D721Med (cell line): ENCODE measurements at places on chromosomes 1 and 21.

DNA sequence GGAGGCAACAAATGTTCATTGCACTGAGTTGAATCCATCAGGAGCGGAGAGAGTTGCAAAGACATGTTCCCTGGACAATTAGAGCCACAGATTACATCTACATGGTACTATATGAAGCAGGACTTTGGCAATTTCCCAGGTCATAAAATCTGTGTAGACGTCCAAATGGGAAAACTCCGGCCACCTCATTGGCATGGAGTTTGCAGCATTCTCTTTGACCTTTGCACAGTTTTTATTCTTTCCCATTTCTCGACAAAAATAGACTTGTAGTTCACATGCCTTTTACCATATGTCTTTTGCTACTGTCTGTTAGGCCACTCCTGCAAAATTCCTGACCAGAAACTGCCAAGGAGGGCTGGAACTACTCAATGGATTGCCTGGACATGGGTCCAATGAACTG, 48.2 kb downstream of the UBE2T start:
- no peak for DNase-seq

- no peak for DNase-seq
These were observed 266.6 kb upstream of the C1orf174 start for GRCh38 chr1:4166713-4167112.

GRCh38 chr1:94542088-94542870, 720 bp upstream of the F3 start:
- no peak for DNase-seq

- no peak for DNase-seq
These were observed 41.3 kb downstream of the PRDM15 start for GRCh38 chr21:41837756-41838297.

DNA sequence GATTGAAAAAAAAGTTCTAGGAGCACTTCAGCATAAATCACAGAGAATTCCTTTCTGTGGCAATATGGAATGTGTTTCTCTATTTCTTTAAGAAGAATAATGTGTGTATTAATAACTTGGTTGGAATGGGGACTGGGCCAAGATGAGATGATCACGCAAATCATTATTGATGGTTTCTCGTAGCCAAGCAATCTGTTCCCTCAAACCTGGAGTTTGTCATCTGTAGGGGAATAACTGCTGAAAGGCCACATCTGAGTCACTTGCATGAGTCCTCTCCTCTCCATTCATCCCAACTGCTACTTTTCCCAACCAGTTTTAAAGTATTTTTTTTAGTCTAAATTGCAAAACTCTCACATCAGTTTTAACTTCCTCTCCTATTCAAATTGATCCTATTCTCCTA, 480.4 kb downstream of the PLPP3 start:
- DNase-seq = no peak

DNA sequence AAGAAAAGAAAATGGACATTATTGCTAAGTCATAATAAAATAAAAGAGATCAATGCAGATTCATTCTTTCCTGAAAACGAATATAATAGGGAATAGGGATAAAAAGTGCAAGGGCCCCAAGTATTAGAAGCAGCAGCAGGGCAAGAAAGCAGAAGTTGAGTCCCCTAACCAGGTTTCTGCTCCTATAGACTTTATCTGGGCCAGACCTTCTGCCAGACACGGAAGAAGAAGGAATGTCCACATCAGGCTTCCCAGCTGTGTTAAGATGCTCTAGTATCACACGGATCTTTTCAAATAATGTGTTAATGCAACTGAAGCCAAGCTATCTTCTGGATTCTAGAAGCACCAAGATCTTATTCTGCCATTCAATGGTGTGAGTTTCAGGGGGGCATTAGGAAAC, 26.9 kb downstream of the CD244 start:
- DNase-seq = no peak

- no peak for DNase-seq
These were observed 55.4 kb downstream of the KCNAB2 start for GRCh38 chr1:6100861-6101783.

- no peak for DNase-seq
These were observed 84.9 kb downstream of the VPS26C start for GRCh38 chr21:37182222-37182621.

DNA sequence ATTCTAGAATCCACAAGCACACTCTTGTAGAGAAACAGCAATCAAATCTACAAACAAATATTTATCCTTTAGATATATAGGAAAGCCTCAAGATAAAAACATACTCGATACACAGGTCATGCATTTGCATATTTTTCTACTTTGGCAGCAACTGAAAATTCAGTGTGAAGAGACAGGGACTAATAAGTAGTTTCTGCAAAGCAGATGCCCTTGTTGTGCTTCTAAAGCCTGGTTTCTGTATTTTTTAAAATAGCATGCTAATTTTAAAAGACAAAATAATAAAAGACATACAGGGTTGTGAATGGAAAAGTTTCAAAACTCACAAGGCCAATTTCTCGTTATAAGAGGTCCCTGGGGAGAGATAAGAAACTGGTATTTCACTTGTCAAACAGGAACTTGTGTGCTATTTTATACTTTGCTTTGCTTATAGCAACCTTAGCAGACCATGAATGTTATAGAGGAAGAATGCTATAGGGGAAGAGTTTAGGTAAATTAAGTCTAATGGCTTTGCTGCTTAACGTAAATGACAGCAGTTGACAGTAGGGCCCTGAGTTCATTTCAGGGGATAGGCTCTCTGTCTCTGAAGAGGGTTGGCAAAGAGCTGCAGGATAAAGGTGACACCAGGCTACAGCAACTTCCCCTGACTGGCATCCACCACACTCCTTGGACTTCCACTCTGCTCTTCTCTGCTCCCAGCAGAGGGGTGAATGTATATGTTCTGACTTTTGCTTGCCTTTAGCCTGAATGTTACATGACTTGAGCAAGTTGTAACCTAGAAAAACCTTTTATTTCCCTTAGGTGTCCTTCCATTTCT, 9.4 kb upstream of the RGS13 start:
- no peak for DNase-seq

DNA sequence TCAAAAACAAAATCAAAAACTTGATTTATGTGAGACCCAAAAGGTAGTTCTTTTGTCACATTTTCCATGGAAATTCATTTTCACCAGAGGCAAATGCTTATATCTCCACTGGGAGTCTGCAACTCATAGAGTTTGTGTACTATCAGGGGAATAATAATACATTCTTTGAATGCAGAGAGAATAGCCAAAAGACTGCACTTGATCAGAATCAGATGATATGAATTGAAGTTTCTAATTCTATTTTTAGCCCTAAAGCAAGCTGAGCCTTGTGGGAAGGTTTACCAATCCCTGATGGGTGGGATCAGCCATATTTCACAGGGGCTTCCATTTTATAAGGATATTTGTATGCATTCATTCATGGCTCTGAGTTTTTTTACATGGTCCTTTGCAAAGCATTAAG, 49.6 kb downstream of the TSEN15 start:
- DNase-seq = no peak

DNA sequence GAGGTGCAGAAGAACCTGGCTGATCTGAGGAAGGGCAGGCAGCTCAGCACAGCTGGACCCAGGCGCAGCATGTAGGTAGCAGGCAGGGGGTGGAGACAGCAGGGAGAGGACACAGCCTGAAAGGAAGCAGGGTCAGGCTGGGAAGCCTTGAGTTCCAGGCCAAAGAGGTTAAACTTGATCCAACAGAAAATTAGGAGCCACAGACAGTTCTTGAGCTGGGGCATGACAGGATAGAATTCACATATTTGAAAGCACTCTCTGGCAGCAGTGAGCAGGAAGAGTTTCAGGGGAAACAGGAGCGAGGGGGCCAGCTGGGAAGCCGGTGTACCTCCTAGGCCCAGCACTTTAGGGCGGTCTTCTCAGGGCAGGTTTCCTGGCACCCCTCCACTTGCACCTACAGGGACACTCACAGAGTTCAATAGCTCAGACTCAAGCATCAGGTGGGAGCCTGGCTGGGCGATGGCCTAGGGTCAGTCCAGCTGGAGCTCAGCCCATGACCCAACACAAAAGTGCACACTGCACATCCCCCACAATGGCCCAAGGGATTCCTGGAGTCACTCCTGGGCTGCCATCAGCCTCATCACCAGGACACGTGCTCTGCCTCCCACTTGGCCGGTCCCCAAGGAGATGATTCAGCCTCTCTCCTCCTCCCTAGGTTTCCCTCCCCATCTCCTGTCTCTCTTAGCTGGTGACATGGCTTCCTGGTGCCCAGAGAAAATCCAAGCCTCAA, 22.7 kb downstream of the MATN1 start:
- DNase-seq = no peak

DNA sequence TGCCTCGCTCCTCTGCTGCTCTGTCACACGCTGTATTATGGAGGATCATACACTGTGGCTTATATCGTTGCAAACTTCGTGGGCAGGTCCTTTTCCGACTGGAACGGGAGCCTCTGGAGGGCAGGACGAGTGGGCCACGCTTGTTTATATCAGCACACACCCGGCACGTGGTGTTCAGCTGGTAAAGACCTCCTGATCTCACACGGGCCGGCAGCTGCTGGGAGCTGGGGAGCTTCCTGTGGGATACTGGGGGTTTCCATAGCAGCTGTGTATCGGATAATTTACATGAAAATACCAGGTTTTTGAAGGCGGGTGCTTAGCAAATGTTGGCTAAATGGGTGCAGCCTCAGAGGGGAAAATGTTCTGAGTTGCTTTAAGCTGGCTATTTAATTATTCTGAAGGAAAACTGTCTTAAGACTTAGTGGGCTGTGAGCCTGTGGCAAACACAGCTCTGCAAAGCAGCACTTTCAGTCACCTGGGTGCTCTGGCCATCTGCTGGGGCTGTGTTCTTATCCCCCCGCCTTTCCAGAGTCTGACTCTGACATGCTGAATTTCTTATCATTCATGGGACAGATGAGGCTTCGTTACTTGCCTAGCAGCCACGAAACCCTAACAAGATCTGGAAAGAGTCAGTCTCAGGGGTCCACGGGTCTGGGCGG, 103.6 kb upstream of the GCLM start:
- DNase-seq = no peak

DNA sequence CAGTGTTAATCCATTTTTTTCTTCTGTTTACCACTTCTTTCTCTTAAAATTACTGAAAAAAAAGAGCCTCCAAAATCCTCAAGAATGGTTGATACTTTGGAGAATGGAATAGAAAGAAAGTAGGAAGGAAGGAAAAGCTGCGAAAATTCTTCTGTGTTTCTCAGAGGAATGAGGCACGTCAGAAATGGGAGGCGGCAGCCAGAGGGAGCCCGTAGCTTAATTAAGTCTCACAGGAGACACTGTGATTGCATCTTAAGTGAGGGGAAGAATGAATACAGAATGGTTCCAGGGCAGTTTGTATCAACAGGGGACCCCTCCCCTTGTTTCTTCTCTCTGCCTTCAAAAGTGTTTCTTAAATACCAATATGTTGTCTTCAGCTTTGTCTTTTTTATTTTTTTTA, 1099.5 kb downstream of the PLA2G4A start:
- peak; percentile 21 for DNase-seq

DNA sequence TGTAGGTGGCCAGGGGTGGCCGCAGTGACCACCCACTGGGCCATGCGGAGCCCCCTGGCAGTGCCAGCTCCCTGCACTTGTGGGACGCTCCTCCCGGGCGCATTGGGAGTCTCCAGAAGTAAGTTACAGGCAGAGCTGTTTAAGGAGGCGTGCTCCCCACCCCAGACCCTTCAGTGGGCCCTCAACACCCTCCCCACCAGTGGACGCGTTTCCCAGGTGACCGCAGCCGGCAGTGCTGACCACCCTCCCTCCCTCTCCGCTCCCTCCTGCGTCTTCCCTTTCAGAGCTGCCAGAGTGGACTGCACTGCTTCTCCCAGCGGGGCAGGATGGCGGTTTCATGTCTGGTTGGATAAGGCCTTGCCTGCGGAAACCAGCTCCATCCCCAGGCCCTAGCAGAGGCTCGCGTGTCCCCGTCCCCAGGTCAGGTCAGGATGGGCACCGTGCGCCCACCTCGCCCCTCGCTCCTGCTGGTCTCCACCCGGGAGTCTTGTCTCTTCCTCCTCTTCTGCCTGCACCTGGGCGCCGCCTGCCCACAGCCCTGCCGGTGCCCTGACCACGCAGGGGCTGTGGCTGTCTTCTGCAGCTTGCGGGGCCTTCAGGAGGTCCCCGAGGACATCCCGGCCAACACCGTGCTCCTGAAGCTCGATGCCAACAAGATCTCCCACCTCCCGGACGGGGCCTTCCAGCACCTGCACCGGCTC, 1.1 kb downstream of the LRRC3 start:
- no peak for DNase-seq

DNA sequence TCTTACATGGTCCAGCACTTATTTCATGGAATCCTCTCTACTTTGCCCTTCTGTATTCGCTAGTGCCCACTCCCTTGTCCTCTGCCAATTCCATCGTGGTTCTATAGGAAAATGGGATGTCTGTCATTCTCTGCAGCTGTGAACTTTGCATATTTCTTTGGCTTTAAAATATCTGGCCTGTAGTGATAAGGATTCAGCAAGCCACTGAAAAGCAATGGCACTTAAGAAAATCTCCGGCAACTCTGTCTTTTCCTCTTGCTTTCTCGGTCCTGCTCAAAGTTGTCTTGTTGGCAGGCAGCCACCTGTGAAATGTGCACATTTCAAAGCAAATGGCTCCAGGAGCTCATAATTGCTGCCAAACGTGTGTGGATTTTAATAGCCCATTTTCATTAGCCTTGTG, 91.8 kb downstream of the CHD1L start:
- DNase-seq = no peak

DNA sequence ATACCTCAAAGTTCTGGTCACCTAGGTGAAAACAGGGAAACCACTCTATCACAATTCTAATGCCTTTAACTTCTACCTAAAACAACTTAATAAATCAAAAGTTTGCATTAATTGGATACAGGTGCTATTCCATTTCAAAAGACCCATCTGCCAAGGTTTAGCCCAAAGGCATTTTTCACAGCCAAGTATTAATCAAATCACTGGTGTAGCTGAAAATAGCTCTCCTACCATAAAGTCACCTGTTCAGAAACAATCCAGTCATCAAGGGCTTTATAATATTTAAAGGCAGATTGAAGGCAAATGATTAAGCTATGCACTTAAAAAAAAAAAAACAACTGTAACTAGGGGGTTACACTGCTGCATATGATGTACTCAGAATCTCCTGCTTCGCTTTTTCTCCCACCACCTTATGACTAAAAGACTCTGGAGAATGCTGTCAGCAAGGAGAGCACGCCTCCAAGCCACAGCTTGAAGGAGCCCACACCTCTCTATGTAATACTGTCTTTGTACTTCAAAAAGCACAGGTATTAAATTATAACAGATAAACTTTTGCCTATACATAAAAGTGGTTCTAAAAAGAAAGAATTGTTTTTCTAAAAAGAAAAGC, 20.5 kb downstream of the KIAA0319L start:
- DNase-seq = no peak

DNA sequence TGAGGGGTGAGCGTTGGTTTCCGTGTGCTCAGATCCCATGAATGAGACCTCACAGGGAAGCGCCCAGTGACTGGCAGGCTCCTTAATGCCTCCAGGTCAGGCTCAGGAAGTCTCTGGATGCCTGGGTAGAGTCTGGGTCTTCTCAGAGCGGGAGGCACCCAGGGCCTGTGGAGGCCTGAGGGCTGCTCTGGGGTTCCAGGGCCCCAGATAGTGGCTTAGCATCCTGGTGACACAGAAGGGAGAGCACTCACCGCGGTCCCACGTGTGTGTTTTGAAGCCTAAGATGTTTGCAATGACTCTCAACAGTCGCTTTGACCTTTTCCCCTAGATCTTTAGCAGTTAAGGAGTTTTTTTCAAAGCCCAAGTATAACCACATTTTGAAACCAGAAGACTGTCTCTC, 25.0 kb downstream of the PRMT2 start:
- no peak for DNase-seq
